Suprapubic skin (tissue), 4 donors: ENCODE measurements at places on chromosomes 7 and 10. TPM values are rescaled to one million over a fixed set of nuclear protein-coding genes. Genes with fewer than 3 reads are reported as not detected.

The CALHM3 gene
- not detected for total RNA-seq

The SPRN gene
- 0.56 TPM for total RNA-seq

DNA sequence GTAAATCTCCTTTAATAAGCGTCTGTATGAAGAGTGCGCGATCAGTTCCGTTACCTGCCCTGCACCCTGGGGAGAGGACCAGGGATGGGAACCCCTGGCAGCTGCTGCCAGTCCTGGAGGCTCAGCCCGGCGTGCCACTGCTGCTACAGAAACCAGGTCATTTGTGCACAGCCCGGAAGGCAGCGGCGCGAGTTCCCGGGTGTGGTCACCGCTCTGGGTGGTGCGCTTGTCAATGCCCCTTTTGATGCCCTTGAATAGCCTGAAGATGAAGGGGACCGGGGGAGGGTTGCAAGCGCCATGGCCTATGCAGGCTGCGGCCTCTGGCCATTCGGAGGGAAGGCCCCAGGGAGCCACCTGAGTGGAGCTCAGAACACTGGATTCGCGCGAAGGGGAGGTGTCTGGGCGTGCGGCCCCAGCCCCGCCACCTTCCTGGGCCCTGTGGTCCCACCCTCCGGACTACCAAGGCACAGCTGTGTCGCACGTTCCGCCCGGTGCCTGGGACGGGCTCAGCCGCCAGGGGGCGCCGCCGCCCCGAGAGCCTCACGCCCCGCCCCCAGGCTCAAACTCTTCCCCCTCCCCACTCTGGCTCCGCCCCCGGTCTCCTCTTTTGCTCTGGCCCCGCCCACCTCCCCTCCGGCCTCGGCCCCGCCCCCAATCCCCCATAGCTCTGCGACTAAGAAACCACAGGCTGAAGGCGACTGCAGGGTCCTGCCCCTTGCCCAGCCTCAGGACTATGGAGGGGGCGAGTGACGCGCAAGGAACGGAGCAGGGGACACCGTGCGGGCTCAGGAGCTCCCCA is 16.5 kb downstream of the AP5Z1 start:
- H3K27ac ChIP-seq = peak overlapping the region; percentile 30
- peak overlapping the region; percentile 46 for H3K4me3 ChIP-seq
- H3K36me3 ChIP-seq = peaks cover 53% of the 10 kb centered on the region
- no peak for DNase-seq
- H3K4me1 ChIP-seq = peaks cover 20% of the 10 kb centered on the region

DNA sequence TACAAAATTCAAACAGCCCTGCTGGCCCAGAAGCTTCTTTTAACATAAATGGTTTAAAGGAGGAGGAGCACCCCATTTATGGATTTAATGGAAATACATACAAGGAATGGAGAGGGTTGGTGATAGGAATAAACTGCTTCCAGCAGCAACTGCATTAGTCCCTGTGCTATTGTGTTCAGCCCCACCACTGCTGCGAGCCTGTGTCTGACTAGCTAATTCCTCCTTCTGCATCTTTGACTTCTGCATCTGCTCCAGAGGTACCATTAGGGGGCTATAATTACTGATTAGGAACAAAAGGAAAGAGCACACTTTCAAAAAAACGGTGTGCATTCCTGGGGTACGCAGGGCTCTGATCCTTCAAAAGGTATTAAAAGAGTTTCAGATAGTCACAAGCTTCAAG is 24.8 kb downstream of the CDCA7L start:
- no peak overlapping the region for H3K27ac ChIP-seq
- H3K4me1 ChIP-seq = no peaks in the 10 kb centered on the region
- H3K27me3 ChIP-seq = no peaks in the 10 kb centered on the region
- no peaks in the 10 kb centered on the region for H3K36me3 ChIP-seq
- H3K4me3 ChIP-seq = no peak overlapping the region

DNA sequence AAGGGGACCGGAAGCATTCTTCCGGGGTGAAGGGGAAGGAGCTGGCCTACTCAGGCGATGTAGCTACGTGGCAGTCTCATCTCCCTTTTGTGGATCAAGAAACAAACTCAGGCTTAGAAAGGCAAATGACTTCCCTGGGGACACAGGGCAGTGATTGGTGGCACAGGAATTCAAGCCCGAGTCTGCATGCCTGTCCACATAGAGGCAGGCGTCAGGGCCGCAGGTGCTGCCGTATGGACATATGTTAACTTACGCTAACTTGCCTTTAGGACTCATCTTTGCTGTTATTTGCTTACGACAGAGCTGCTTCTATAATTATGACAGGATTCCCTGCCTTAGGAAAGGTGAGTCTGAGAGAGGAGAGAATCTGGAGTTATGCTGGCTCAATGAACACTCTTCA is 42.3 kb upstream of the KLF6 start:
- no peak overlapping the region for H3K4me3 ChIP-seq
- H3K27ac ChIP-seq = peak overlapping the region; percentile 9
- H3K27me3 ChIP-seq = no peaks in the 10 kb centered on the region
- peaks cover 26% of the 10 kb centered on the region for H3K4me1 ChIP-seq
- no peaks in the 10 kb centered on the region for H3K36me3 ChIP-seq

GRCh38 chr7:113819474-113819873 is 99.3 kb downstream of the PPP1R3A start:
- no peaks in the 10 kb centered on the region for H3K27me3 ChIP-seq
- H3K36me3 ChIP-seq = no peaks in the 10 kb centered on the region
- no peak for DNase-seq
- no peak overlapping the region for H3K4me3 ChIP-seq
- no peak overlapping the region for H3K27ac ChIP-seq

GRCh38 chr10:46268076-46268881 is 18.5 kb upstream of the ANTXRL start:
- H3K36me3 ChIP-seq = no peaks in the 10 kb centered on the region
- no peaks in the 10 kb centered on the region for H3K4me1 ChIP-seq
- H3K27ac ChIP-seq = no peak overlapping the region
- no peak overlapping the region for H3K4me3 ChIP-seq
- DNase-seq = peak; percentile 70
